A375 (cell line): ENCODE measurements at places on chromosomes 5 and 9. TPM values are rescaled to one million over a fixed set of nuclear protein-coding genes. Genes with fewer than 3 reads are reported as not detected.

SECISBP2 gene
- 40.5 and 44.9 TPM in 2 replicates for total RNA-seq

NTNG2 gene
- 0.23 and 0.80 TPM in 2 replicates for total RNA-seq

GADD45G gene
- 0.32 TPM in 1 of 2 replicates, not detected in the other for total RNA-seq

PCDHGB1 gene
- total RNA-seq = 4.5 and 5.0 TPM in 2 replicates

ANKRD18B gene
- 3.8 and 7.8 TPM in 2 replicates for total RNA-seq

MARCHF11 gene
- not detected in 2 replicates for total RNA-seq

PCDHA9 gene
- total RNA-seq = 1.8 and 2.2 TPM in 2 replicates

PCDHGB3 gene
- total RNA-seq = 0.83 and 1.5 TPM in 2 replicates

PLEKHG4B gene
- 0.37 and 0.83 TPM in 2 replicates for total RNA-seq

LEAP2 gene
- total RNA-seq = 0.11 TPM in 2 replicates

TMEM267 gene
- total RNA-seq = 6.2 and 6.7 TPM in 2 replicates

SHOC1 gene
- total RNA-seq = 0.08 TPM in 1 of 2 replicates, not detected in the other

CYLC2 gene
- not detected in 2 replicates for total RNA-seq

PTPRD gene
- 8.1 and 9.4 TPM in 2 replicates for total RNA-seq

PKD2L2 gene
- not detected in 2 replicates for total RNA-seq

ALDH1A1 gene
- total RNA-seq = 0.13 TPM in 1 of 2 replicates, not detected in the other

PCDHA1 gene
- total RNA-seq = 2.1 and 2.5 TPM in 2 replicates

SHC3 gene
- total RNA-seq = 0.03 and 0.04 TPM in 2 replicates

FBXL7 gene
- 4.1 and 4.9 TPM in 2 replicates for total RNA-seq

BHMT2 gene
- not detected in 2 replicates for total RNA-seq

ALDH1B1 gene
- 13.8 and 15.9 TPM in 2 replicates for total RNA-seq

MSX2 gene
- total RNA-seq = 4.3 and 4.4 TPM in 2 replicates

LHX2 gene
- total RNA-seq = not detected in 2 replicates

CATSPER3 gene
- total RNA-seq = 0.49 TPM in 1 of 2 replicates, not detected in the other

NPR2 gene
- total RNA-seq = 2.0 and 5.1 TPM in 2 replicates

MAMDC4 gene
- 3.6 TPM in 2 replicates for total RNA-seq

PAEP gene
- 0.27 and 0.41 TPM in 2 replicates for total RNA-seq

RAB3C gene
- total RNA-seq = not detected in 2 replicates

KCNMB1 gene
- total RNA-seq = not detected in 2 replicates

FGFR4 gene
- total RNA-seq = 9.3 and 10.5 TPM in 2 replicates

NMUR2 gene
- total RNA-seq = 0.13 TPM in 1 of 2 replicates, not detected in the other

SPATA31D4 gene
- total RNA-seq = not detected in 2 replicates

PCSK1 gene
- total RNA-seq = 9.8 and 14.1 TPM in 2 replicates

SOX30 gene
- not detected in 2 replicates for total RNA-seq

INSL6 gene
- total RNA-seq = not detected in 2 replicates
